Stimulated activated CD4-positive, alpha-beta T cell treated with anti-CD3 and anti-CD28 coated beads, Interleukin-15, amount 100 ng/mL, for 1 hour (primary cell): ENCODE measurements at places on chromosomes 1 and 21.

GRCh38 chr1:181998858-181999257 is 62.7 kb downstream of the ZNF648 start:
- DNase-seq = no peak

DNA sequence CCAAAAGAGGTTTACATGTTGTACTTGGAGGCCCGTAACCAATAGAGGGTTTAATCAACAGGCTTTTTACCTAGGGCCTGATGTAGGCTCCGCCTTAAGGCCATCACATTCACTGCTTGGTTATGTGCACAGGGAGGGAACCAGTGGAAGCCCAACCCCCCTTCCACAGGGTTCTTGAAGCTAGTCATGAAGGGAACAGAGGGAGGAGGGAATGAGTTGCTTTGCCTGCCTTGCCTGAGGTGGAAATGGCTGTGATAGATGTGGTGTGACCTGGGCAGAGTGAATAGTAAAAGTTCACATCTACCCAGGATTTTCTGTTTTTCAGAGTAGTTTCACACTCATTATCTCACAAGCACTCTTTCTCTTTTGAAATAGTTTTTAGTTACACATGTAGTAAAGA is 215.1 kb downstream of the ST6GALNAC3 start:
- no peak for DNase-seq

GRCh38 chr1:184911830-184912229 is 62.5 kb downstream of the NIBAN1 start:
- DNase-seq = no peak

- DNase-seq = no peak
These were observed 35.5 kb upstream of the NPL start for GRCh38 chr1:182754087-182754486.

GRCh38 chr21:41071258-41072171 is 96.4 kb upstream of the BACE2 start:
- DNase-seq = no peak

DNA sequence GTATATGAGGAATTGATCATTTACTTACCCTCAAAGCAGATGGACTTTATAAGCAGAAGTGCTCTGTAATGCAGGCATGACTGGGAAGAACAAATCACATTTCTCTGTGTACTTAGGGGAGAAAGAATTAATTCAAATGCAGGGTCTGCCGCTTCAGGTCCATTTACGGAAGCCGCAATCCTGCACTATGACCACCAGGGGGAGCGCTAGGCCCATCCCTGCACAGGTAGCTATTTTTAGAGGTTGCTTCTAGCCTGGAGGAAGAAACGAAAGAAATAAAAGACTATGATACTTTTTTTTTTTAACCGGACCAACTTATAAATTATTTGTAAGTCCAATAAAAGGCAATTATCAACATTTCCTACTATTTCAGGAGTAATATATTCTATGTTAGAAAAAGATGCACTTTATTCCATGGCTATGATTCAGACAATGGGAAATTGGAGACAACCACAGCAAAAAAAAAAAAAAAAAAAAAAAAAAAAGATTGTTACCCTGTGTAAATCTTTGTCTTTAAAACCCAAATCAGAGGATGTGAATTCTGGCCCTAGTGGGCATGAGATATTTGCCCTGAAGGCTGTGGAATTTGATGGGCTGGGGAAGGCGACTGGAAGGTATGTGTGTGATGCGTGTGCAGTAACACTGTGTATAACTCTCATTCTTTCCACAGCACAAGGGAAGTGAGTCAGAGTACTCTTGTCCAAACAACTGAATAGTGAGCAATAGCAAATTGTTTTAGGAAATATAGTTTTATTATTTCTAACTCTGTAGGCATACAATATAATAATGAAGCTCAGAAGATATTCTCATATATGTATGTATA is 12.9 kb upstream of the FYB2 start:
- DNase-seq = peak; percentile 26
